Naive thymus-derived CD4-positive, alpha-beta T cell (primary cell): ENCODE measurements at places on chromosomes 1 and 21. TPM values are rescaled to one million over a fixed set of nuclear protein-coding genes. Genes with fewer than 3 reads are reported as not detected.

- no peak overlapping the region for H3K27ac ChIP-seq
- DNase-seq, result no peak
- no peaks in the 10 kb centered on the region for H3K27me3 ChIP-seq
Observed at GRCh38 chr1:162903246-162903645, 42.3 kb upstream of the CCDC190 start.

SLC5A9 gene
- not detected for total RNA-seq

- H3K27me3 ChIP-seq, result no peaks in the 10 kb centered on the region
- H3K4me3 ChIP-seq, result no peak overlapping the region
Observed at GRCh38 chr1:204924013-204924759, 53.5 kb downstream of the NFASC start.

- H3K4me1 ChIP-seq, result peaks cover 32% of the 10 kb centered on the region
- H3K27ac ChIP-seq, result peak overlapping the region; percentile 94
- DNase-seq, result no peak
- no peaks in the 10 kb centered on the region for H3K36me3 ChIP-seq
- H3K4me3 ChIP-seq, result peak overlapping the region; percentile 88
- H3K27me3 ChIP-seq, result no peaks in the 10 kb centered on the region
Observed at GRCh38 chr1:5991381-5992025, 722 bp downstream of the NPHP4 start.

DNA sequence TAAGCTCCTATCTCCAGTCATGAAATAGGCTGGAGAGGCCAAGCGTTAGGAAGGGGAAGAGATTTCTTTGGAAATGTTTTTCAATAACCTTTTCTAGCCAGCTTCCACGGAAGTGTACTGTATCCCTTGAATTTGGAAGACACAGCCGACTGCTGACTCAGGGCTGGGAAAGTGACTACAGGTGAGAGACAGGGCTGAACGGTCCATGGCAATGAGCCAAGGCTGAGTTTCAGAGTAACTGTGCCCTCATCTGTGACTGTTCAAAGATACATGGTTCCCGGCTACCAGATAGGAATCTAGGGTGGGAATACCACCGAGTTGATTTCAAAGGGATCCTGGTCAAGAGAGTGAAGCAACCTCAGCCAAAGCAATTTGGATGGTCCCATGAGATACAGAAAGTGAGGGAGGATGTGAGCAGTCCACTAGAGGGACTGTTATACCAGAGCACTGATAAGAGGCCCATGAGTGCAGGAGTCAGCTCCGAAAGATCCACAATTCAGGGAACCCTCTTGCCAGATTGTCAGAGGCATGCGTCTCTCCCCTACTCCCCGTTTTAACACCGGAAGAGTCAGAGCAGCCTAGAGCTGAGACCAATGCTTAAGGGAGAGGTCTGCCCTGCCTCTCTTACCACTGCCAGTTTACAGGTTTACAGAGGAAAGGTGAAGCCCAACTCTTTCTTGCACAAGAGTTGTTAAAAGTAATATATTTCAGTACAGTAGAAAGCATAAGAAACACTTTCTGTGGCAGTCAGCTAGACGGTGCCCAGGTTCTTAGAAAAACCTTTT, 3.2 kb upstream of the KRTAP19-8 start:
- H3K4me3 ChIP-seq, result no peak overlapping the region
- no peaks in the 10 kb centered on the region for H3K4me1 ChIP-seq
- H3K36me3 ChIP-seq, result no peaks in the 10 kb centered on the region
- no peaks in the 10 kb centered on the region for H3K27me3 ChIP-seq

- no peaks in the 10 kb centered on the region for H3K27me3 ChIP-seq
- H3K27ac ChIP-seq, result no peak overlapping the region
- DNase-seq, result no peak
- peaks cover 8% of the 10 kb centered on the region for H3K36me3 ChIP-seq
- H3K4me1 ChIP-seq, result no peaks in the 10 kb centered on the region
Observed at GRCh38 chr1:99877568-99877967, 27.4 kb downstream of the AGL start.

GRCh38 chr1:230823426-230823825, 44.9 kb downstream of the C1orf198 start:
- no peak for DNase-seq
- H3K36me3 ChIP-seq, result no peaks in the 10 kb centered on the region
- no peaks in the 10 kb centered on the region for H3K27me3 ChIP-seq
- H3K4me3 ChIP-seq, result no peak overlapping the region
- H3K27ac ChIP-seq, result no peak overlapping the region
